ENCODE measurements at places on chromosomes 3 and 15.

DNA sequence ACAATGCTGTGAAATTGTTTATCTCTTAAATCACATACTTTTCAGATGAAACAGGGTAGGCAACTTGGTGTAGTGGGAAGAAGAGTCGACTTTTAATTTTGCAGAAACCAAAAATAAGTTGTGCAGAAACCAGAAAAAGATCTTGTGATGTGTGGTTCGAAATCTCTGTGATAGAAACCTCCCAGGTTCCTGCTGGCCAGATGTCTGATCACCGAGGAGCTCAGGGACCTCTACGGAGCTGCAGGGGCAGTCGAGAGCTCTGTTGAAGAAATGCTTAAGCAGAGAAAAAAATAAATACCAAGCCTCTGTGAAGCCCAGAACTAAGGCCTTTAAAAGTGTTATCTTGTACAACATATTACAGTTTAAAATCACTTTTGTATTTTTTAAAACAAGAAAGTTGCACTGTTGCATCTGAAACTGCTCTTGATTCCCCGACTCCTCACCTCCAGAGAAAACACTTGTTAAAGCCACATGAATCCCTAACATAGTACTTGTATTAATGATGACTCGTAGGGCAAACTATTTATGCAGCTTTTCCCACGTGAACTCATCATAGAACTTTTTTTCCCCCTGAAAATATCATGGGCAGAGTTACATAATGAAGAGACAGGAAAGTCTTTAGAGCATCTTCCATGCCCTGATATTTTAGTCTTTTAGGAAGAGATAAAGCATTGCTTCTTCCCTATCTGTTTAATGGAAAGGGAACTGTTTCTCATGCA lies 51.3 kb downstream of the CCK start:
- no peak for DNase-seq

DNA sequence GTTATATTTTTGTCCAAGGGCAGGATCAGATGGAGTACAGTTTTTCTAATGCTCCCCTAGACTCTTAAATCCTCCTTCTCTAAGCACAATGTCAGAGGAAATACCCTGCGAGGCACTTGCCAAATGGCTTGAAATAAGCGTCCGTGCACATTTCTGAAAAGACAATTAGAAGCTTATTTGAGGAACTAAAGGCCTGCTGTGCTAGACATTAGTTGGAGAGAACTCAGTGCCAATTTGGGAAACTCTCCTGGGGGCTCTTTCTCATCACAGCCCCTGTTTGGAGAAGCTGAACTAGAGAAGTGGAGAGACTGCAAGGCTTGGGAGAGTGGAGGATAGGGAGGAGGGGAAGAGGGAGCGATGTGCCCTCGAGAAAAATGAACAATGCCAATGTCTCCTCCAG lies 247.6 kb upstream of the C2CD4B start:
- no peak for DNase-seq

- DNase-seq, result no peak
Measured at GRCh38 chr15:39359771-39360170, 221.1 kb upstream of the THBS1 start.

DNA sequence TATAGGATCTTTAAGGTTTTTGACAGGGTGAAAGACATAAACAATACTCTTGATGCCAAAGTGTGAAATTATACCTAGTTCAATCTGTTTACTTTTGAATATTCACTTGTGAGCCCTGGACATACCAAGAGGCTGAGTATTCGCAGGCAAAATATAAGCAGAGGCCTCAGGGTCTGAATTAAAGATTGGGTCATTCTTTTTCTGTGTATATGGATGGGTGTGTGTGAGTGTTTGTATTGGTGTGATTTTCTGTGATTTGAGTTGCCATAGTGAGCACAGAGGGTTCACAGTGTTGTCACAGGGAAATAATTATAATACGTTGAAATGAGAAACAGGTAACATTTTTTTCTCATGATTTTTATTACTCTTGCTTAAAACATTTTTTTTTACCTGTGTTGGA lies 770.7 kb upstream of the ALCAM start:
- DNase-seq, result no peak

DNA sequence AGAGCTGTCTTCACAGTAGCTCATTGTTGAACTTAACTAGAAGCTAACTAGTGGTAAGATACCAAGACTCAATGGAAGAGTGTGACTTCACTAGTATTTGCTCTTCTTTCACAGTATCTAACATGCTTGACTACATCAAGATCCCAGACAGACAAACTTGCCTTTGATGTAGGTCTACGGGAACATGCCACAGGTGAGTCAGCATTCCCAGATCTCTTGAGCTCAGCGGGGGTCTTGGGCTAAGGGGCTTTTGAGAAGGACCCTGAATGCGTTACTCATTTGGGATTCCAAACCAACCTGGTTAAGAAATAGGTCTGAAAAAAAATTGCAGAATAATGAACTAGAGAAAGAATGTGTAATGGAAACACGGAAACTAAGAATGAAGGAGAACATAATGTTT lies 222.4 kb downstream of the RYR3 start:
- no peak for DNase-seq

GRCh38 chr3:138081371-138082084 lies 33.9 kb downstream of the DZIP1L start:
- DNase-seq, result no peak

DNA sequence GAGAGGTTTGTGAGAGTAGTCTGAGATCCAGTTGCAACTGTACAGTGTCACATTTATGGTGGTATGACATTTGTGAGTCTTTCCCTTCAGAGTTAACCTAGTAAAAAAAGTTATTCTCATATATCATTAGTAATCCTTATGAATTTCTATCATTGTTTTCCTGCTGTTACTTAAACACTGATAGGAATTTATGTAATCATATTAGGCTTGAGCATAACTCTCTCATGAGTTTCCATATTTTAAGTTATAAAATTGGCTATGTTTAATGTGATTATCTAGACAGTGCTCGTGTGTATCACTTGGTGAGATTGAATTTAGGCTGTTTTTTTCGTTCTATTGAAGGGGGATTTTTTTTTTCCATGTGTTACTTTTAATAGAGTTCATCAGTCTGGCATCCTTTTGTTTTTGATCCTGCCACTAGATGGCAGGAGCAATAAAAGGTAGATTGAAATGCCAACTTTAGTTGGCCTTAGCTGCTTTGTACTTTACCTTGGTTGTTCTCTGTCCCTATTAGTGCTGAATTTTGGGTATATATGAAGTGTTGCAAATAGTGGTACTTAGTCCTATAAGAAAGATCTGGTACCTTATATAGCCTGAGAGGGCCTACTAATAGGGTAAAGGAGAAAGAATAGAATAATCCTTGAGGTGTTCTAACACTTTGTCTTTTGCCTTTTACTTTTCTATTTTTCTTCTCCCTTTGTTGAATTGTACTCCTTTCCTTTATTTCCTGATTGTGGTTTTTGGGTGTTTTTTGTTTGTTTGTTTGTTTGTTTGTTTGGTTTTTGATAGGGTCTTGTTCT lies 17.9 kb downstream of the STT3B start:
- peak; percentile 46 for DNase-seq

DNA sequence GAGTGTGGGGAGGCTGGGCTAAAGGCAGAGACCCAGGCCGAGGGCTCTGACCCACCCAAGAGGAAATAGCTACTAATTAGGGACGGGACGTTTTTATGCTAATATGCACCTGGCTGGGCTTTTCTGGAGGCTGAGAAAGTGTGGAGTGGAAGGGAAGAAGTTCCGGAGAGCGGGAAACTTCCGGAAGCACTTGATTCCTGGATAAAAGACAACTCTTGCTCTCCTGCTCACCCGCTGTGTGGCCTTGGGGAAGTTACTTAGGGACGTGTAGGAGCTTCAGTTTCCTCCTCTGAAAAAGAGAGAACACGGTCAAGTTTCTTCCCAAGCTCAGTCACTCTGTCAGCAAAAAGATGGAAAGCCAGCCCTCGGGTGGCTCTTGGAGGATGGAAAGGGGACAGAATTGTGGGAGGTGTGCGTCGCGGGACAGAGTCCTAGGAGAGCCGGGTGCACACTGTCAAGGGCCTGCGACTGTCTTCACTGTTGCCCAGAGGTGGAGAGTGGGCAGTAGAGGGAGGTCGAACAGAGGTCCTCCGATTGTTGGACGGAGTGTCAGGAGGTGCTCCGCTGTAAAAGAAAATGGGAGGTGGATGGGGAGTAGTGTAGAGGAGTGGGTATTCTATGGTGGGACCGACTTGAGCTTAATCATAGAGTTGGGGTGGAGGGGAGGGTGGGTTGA lies 43.2 kb downstream of the EPHB3 start:
- no peak for DNase-seq

DNA sequence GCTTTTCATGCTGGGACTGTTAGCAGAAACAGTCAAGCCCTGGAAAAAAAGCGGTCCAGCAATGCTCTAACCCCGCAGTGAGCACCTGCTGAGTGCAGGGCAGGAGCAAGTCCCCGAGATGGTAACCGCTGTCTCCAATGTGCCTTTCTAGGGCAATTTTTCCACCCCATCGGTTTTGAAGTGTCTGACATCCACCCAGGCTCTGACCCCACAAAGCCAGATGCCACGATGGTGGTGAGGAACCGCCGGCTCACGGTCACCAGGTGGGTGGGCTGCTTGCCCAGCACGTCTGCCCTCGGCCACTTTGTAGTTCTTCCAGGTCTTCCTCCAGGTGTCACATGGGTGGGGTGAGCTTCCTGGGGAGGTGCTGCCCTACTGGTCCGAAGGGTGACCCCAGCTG lies 3.2 kb upstream of the ITIH3 start:
- no peak for DNase-seq

Measured in COLO829 (cell line).